LHCN-M2 (cell line): ENCODE measurements at places on chromosomes 6 and 20. TPM values are rescaled to one million over a fixed set of nuclear protein-coding genes. Genes with fewer than 3 reads are reported as not detected.

DNA sequence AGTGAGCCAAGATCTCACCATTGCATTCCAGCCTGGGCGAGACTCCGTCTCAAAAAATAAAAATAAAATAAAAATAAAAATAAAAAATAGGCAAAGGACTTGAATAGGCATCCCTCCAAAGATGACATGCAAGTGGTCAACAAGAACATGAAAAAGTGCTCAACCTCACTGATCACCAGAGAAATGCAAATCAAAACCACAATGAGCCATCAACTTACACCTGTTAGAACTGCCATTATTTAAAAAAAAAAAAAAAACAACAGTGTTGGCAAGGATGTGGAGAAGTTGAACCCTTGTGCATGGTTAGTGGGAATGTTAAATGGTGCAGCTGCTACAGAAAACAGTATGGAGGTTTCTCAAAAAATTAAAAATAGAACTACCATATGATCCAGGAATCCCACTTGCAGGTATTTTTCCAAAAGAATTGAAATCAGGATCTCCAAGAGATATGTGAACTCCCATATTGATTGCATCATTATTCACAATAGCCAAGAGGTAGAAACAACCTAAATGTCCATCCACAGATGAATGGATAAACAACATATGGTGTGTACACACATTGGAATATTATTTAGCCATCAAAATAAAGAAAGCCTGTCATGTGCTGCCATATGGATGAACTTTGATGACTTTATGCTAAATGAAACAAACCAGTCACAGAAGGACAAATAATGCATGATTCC, 2.8 kb downstream of the C20orf203 start:
- DNase-seq = peak; percentile 68

DNA sequence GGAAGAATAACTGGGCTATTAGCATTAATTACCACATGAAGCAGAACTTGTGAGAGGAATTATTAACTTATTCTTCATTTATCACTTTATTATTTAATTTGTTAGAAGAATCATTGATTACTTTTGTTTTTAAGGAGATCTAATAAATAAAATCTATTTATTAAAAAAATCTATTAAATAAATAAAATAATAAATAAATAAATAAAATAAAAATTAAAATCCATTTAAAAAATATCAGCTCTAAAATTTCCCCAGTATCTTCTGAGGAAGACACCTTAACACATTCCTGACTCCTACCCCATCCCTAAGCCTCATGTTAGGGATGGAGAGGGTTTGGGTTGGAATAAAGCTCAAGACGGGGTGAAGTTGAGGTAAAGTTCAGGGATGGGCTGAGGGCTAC, 231.4 kb downstream of the CLIC5 start:
- no peak for DNase-seq

- no peak for DNase-seq
Measured at GRCh38 chr6:137490961-137491360, 3.2 kb downstream of the OLIG3 start.

DNA sequence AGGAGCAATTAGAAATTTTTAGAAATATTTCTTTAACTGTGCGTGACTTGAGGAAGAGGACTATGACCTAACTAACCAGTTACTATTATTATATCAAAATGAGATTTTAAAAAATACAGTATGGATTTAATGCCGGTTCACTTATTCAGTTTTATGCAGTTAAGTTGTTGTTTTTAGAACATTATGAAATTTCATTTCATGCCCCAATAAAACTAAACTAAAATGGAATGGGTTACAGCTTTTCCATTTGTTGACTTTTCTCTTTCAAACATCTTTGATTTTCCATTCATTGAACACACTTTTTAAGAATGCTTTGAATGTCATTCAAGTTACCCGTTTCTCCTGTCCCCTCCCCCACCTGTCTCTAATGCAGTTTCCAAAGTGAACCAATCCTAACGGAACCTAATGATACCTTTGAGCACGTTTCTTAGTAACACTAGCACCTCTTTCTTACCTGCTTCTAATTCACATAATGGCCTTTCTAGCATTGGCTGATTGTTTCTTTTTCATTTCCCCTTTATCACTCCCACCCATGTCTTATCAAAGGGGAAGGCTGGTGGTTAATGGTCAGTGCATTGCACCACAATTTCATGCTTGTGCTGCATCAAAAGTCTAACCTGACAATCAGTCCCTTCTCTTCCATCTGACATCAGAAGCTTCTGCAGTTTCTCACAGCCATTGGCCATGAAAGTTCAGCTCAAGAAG, 262.2 kb upstream of the TAB2 start:
- DNase-seq = no peak

DNA sequence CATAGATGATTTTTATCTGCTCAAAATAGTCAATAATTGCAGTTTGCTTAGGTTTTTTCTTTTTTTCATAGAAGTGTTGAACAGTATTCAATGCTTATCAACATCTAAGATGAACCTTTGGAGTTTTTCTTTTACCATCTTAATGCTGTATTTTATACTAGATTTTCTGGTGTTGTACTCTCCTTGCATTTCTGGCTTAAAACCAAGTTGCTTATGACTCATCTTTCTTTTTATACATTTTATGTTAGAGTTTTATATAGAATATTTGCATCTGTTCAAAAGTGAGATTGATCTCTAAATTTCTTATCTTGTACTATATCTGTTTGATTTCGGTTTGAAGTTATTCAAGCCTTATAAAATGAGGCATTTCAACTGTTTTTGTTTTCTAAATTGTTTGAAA, 232.5 kb downstream of the RFPL4B start:
- no peak for DNase-seq

DNA sequence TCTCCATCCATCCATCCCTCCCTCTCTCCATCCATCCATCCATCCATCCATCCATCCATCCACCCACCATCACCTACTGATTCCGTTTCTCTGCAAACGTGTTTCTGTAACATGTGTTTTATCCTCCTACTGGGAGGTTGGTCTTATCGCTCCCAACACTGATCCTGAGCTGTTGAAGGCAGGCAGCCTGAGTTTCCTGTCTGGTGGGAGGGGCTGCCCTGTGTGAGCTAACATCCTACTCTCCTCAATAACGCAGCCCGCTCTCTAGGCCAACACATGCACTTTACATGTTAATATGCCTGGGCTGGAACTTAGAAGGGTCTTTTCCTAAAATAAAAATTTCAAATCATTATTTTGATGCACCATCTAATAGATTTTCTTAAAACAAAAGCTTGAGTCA, 126.5 kb downstream of the WDR27 start:
- no peak for DNase-seq

GRCh38 chr6:150711584-150712504, 112.2 kb downstream of the PLEKHG1 start:
- no peak for DNase-seq

DNA sequence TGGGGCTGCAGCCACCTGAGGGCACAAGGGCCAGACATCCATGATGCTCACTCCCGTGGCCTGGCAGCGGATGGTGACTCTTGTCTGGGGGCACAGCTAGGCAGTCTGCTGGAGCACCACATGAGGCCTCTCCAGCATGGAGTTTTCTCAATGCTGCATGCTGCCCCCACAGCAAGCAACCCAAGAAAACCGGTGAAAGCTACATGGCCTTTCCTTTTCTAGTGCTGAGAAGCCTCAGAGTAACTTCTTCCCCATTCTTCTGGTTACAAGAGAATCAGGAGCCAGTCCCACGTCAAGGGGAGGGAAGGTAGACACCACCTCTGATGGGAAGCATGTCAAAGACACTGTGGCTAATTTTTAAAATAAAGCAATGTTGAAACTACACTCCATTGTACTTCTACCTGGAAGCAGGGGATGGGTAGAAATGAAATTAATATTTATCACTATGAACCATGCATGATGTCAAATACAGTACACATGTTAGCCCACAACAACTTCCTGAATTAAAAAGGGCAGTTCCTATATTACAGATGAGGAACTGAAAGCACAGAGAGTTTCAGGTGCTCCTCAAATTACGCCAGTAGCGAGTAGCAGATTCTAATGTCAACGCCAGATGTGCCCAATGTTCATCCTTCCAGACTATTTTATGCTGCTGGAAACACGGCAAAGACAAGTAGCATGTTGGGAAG, 101.5 kb downstream of the LAMP5 start:
- no peak for DNase-seq

DNA sequence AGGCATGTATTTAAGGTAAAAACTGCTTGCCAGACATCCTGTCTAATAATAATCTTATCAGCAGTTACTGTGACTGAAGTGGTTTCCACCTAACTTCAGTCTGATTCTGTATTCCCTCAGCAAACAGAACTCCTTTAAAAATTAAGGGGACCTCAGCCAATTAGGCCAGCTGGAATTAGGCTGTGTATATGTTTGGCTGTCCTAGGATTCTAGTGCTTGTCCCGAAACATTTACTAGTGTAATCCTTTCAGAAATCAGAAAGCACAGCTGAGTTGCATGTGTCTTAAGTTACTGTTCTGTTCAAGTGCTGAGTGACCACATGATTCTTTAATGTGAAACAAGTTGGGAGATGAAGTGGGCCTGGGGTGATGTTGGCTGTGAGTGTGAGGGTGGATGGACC, 120.9 kb upstream of the SUPT3H start:
- DNase-seq = no peak

DNA sequence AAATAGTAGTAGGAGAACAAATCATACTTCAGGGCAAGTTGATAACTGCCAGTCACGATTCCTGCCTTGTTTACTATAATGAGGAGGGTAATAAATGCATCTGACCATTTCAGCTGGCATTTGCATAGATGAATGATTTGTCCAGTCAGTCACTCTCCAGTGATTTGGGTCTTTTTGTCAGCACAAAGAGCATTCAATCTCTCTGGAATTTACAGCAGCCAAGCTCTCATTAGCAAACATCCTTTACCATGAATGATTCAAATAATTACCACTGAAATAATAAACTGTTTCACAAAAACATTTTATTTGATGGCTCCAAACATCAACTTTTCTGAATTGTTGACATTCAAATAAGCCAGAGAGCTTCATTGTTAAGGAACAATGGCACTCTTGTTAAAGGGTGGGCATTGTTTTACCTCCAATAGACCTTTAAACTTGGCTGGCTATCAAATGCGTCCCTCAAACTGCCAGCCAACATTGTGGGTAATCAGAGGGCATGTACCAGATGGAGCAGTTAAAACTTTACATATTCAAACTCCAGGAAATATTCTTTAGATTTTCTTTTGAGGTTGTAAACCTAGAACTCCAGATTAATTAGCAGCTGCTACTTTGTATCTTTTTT, 30.0 kb upstream of the FBXL4 start:
- DNase-seq = no peak

GRCh38 chr6:32554116-32554965, 24.3 kb upstream of the HLA-DRB5 start:
- DNase-seq = no peak

DNA sequence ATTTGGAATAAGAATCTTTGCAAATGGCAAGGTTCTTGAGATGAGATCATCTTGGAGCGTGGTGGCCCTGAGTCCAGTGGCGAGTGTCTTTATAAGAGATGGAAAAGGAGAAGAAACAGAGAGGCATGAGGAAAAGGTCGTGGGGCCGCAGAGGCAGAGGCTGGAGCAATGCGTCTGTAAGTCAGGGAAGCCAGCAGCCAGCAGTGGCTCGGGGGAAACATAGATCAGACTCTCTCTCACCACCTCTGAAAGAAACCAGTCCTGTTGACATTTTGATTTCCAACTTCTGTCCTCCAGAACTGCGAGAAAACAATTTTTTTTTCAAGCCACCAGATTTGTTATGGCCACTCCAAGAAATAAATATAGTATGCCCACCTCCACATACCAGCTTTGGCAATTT, 226.6 kb downstream of the TFAP2C start:
- DNase-seq = no peak

GRCh38 chr20:48875233-48875913, 46.1 kb upstream of the ARFGEF2 start:
- DNase-seq = no peak

- DNase-seq = no peak
Measured at GRCh38 chr20:17857639-17858449, 110.8 kb downstream of the SNX5 start.

GRCh38 chr20:59835448-59836395, 97.7 kb downstream of the SYCP2 start:
- peak; percentile 58 for DNase-seq

DNA sequence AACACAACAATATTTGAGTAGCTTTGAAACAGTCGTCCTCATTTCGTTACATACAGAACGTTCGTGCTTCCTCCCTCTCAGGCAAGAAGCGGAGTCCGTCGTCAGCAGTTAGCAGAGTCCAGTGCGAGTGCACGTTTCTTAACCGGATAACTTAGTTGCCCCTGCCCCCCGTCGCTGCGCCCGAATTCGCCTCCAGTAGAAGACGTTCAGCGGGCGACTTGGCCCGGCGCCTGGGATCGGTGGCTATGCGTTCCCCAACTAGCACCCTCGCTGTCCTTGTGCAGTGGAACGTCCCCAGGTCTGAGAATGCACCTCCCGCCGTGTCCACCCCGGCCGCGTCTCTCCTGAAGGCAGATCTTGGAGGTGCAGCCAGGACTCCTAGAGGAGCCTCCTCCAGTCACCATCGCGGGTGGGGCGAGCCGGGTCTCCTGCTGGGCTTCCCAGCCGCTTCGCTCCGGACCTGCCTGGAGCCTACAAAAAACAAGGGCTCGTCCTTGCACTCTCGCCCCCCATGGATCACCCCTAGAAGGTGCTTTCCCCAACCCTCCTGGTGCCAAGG, 910 bp upstream of the PCSK2 start:
- DNase-seq = no peak

DNA sequence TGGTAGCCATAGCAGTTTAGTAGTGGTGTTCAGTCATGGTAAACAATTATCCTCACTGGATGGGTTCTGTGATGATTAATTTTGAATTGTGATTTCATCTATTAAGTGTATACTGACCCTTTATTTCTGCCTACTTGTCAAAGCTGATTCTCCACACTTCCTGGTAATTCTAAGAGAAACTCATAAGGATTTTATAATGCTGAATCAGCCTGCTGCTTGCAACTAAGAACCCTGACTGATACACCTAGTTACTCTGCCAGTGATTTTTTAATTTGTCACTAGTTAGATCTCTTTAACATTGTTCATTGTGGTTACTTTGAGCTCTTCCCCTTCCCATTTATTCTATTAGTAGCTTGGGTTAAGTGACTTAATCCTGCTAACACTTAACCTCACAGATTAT, 8.6 kb downstream of the CDC40 start:
- peak; percentile 1 for DNase-seq

DNA sequence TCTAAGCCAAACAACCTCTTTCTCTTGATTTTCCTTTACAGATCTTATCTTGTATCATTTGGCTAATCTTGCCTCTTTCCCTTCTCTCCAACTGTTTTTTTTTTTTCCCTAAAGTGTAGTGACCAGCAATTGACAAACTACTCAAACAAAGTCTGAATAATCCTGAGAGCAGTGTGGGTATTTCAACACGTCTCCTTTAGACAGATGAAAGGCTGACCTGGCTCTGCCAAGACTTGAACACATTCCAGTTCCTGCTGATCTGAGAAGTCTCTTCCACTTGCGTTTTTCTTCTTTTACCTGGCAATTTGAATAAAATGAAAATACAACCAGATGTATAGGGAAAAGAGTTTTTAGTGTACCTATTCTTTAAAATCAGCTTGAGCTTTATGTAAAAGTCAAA, 168.4 kb downstream of the GJA10 start:
- no peak for DNase-seq

The CST4 gene
- total RNA-seq = not detected in 2 replicates

The SYCP2L gene
- total RNA-seq = 0.06 TPM in 1 of 2 replicates, not detected in the other

The QKI gene
- 84.7 and 122 TPM in 2 replicates for total RNA-seq

The MROH8 gene
- total RNA-seq = 0.83 and 4.0 TPM in 2 replicates

The DEFB124 gene
- total RNA-seq = not detected in 2 replicates

The TINAG gene
- total RNA-seq = 0.13 and 0.29 TPM in 2 replicates

The MCCD1 gene
- not detected in 2 replicates for total RNA-seq

The MAD2L1BP gene
- total RNA-seq = 28.3 and 34.4 TPM in 2 replicates

The DPPA5 gene
- total RNA-seq = not detected in 2 replicates

The CCN5 gene
- not detected in 2 replicates for total RNA-seq

The LHFPL5 gene
- 0.17 TPM in 1 of 2 replicates, not detected in the other for total RNA-seq
